ENCODE measurements at places on chromosomes 6 and 20. TPM values are rescaled to one million over a fixed set of nuclear protein-coding genes. Genes with fewer than 3 reads are reported as not detected.

GRCh38 chr6:17476511-17476910 lies 83.1 kb downstream of the CAP2 start:
- no peak for DNase-seq

- no peak for DNase-seq
These were observed 71.6 kb upstream of the MAP3K7 start for GRCh38 chr6:90658497-90658896.

Gene C2
- total RNA-seq: not detected

Gene SPDEF
- total RNA-seq: not detected

Gene NEURL2
- 1.5 TPM for total RNA-seq

Gene MICB
- 24.7 TPM for total RNA-seq

Gene TNFRSF6B
- total RNA-seq: 0.33 TPM
